ENCODE measurements at places on chromosomes 1 and 21.
A peak's percentile ranks its signal among the peaks of the same experiment; 100 is the strongest.

DNA sequence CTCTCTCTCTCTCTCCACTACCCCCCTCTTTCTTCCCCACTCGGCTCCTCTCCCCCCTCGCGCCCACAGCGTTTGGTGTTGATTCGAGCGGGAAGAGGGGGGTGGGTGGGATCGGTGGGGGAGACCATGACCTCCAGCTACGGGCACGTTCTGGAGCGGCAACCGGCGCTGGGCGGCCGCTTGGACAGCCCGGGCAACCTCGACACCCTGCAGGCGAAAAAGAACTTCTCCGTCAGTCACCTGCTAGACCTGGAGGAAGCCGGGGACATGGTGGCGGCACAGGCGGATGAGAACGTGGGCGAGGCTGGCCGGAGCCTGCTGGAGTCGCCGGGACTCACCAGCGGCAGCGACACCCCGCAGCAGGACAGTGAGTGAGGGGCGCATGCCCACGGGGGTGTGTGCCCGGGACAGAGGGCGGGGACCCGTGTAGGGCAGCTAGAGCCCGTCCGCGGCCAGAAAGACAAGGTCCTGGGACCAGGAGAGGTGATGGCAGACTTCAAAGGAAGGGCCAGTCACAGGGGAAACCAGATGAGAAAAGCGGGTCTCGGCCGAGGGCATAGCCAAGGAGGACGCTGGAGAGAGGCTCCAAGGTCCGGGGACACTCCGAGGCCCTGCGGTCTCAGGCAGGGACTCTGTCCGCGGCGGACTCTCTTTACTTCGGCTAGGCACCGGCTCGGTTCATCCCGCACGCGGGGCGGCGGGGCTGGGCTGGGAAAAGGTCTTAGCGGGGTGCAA is at the start of gene PRRX1:
PRRX1 (plus strand) TSS at position 39 of the 735 bp plus-strand sequence; CDS start at position 127, 88 bp downstream.
- DNase-seq: no peak

GRCh38 chr1:149927056-149927562 is 494 bp downstream of the SF3B4 start:
- DNase-seq: no peak

GRCh38 chr1:209527372-209527771 is 56.1 kb upstream of the CAMK1G start:
- DNase-seq: peak; percentile 53

- peak; percentile 56 for DNase-seq
These were observed 83.6 kb downstream of the LRRC8D start for GRCh38 chr1:89904219-89904980.

GRCh38 chr1:72229893-72230292 is 52.4 kb downstream of the NEGR1 start:
- DNase-seq: no peak

DNA sequence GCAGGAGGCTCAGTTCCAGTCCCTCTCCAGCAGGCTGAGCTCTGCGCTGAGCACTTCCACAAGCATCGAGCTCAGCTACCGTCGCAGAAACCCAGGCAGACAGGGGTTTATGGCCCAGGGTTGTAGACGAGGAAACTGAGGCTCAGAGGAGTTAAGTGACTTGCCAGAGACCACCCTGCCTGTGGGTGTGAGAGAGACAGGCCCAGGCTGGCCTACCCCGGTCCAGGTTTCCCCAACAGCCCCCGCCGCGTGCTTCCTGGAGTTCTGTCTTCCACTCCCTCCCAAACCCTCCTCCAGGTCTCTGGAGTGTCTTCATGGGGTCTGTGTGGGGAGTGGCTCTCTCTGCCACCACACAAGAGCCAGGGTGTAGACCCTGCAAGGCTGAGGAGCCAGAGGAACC is 615.9 kb downstream of the PTPRU start:
- DNase-seq: no peak

- no peak for DNase-seq
These were observed 7.5 kb upstream of the LEPR start for GRCh38 chr1:65412984-65413375.

DNA sequence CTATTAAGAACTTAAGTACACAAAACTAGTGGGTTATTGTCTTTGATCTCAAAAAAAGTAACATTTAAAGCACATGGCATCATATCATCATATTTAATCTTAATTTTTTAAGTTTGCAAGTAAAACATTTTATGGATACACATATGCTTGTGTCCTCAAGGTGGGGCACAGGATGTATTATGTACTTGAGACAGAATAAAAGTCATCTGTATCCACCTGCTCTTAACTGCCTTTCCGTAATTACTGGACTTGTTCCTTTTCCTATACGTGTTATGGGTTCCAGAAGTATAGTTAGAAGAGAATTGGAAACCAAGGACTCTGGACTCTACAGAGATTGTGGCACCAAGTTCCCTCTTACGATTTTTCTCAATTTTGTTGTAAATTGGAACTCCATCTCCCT is 79.4 kb downstream of the FCRL5 start:
- no peak for DNase-seq

GRCh38 chr1:26700711-26701110 is 4.9 kb downstream of the ARID1A start:
- no peak for DNase-seq

DNA sequence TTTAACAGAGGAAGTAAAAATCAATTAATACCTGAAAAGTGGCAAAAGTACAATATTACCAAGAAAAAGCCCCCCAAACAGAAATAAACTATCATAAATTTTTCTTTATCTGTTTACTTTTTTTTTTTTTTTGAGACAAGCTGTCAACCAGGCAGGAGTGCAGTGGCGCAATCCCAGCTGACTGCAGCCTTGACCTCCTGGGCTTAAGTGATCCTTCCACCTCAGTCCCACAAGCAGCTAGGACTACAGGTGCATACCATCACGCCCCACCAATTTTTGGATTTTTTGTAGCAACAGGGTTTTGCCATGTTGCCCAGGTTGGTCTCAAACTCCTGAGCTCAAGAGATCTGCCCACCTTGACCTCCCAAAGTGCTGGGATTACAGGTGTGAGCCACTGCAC is 8.0 kb downstream of the TFB2M start:
- no peak for DNase-seq

DNA sequence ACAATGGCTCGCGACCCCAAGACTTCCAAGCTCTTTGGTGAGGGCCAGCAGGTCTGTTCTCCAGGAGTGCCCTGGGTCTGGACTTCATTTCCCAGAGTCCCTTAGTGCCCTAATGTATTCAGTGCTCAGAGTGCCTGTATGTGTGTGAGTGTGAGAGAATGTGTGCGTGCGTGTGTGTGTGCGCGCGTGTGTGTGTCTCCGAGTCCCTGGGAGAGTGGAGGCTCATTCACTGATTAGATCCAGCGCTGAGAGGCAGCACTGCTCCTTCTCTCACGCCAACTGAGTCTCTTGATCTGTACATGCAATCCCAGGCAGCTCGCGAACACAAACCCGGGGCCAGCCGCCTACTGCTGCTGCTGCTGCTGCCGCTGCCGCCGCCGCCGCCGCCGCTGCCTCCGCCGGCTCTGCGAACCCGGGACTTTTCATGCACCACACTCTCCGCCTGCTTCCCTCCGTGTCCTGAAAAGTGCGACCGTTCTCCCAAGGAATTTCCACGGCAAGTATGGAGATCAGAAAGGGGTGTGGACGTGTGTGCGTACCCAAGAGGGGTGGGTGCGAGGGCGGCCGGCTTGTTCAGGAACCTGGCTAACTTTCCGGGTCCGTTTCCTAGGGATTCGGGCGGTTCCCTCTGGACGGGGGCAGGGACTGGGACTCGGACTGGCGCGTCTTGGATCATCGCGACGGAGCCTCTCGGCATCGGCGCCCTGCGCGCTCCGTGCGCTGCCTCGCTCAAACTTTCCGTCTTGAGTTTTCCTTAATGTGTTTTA is at the start of gene RNF220:
RNF220 (plus strand) TSS at position 225 of the 767 bp plus-strand sequence.
- peak; percentile 87 for DNase-seq

- peak; percentile 18 for DNase-seq
These were observed 214.2 kb upstream of the FOXD3 start for GRCh38 chr1:63108206-63108605.

All from umbilical cord (tissue), 2 donors.